ENCODE measurements at places on chromosomes 16 and 17.
A peak's percentile ranks its signal among the peaks of the same experiment; 100 is the strongest.

GRCh38 chr16:70598937-70599503 is 47.3 kb upstream of the IL34 start:
- DNase-seq: no peak

GRCh38 chr16:56662357-56663354 is 4.9 kb downstream of the MT1F start:
- DNase-seq: no peak

GRCh38 chr16:66082424-66082823 is 284.1 kb upstream of the CDH5 start:
- no peak for DNase-seq

DNA sequence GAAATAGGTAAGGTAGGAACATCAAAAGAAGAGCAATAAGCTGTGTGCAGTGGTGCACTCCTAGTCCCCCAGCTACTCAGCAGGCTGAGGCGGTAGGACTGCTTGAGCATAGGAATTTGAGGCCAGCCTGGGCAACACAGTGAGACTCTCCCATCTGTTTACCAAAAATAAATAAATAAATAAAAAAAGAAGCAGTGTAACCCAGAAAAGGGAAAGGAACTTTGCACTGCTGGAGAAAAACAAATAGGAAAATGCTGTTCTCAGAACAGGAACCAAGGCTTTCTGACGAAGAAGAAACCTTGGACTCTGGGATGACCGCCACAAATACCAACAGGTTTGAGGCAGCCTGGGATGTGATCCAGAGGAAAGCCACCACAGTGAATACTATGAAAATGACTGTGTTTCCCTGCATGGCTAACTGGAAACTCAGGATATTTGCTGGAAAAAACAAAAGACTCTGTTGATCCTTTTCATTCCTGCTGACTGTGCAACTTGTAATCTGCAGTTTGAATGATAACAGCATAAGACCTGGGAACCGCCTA is 41.2 kb downstream of the TTC19 start:
- DNase-seq: no peak

DNA sequence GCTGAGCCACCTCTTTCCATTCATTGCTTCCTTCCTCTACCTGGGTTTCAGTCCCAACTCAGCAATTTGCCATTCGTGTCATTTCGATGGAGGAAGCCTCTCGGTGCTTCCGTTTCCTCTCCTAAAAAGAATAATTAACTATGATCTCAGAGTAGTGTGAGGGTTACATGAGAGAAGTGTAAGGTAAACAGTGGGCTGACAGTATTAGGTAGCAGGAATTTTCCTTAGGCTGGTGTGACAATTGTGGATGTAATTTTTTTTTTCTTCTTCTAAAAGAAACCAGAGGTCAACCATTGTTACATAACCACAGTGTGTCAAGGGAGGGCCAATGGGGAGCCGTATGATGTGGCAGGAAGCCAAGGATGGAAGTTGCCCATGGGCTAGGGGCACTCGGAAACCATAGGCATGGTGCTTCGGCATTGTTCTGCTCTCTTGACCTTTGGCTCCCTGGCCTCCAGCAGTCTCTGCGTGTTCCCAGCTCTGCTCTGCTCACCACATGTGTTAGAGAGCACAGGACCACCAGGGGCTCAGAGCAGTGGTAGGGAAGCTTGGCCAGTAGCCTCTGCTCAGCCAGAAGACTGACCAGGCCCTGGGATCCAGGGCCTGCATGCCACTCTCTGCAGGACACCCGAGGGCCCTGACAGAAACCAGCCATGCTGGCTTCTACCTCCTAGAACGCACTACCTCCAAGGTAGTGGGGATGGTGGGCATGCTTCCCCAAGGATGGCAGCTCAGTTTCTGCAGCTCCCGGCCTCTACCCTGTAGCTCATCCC is 2.0 kb upstream of the TOP2A start:
- DNase-seq: no peak

GRCh38 chr17:63425483-63425882 is 20.6 kb downstream of the CYB561 start:
- DNase-seq: peak; percentile 68

- DNase-seq: peak; percentile 38
These were observed 300.6 kb downstream of the SOX9 start for GRCh38 chr17:72421128-72422092.

- no peak for DNase-seq
These were observed 58.8 kb downstream of the NFATC3 start for GRCh38 chr16:68144008-68144407.

- no peak for DNase-seq
These were observed 87.5 kb upstream of the CLEC18A start for GRCh38 chr16:69863401-69864281.

- DNase-seq: no peak
These were observed 65.4 kb upstream of the ZFHX3 start for GRCh38 chr16:73113336-73113735.

DNA sequence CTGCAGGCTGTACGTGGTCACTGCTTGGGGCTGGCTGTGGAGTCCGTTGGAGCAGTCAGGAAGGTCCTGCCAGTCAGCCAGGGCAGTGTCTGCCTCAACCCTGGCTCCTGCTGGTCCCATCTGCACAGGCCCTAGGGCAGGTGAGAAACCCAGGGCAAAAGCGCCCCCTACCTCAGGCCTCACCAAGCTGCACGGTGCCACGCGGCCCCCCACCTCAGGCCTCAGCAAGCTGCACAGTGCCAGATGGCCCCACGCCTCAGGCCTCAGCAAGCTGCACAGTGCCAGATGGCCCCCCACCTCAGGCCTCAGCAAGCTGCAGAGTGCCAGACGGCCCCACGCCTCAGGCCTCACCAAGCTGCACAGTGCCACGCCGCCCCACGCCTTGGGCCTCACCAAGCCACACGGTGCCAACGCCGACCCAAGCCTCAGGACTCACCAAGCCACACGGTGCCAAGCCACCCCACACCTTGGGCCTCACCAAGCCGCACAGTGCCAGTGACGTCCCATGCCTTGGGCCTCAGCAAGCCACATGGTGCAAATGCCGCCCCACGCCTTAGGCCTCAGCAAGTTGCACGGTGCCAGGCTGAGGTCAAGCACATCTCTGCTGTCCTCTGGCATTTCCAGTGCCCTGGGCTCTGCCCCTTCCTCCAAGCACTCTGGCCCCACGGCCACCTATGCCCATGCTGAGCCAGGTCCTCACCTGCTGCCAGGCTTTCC is 5.5 kb downstream of the TMEM204 start:
- DNase-seq: peak; percentile 43

- peak; percentile 84 for DNase-seq
These were observed 21.7 kb downstream of the SLC25A10 start for GRCh38 chr17:81733507-81734404.

- no peak for DNase-seq
These were observed 228.5 kb downstream of the TOX3 start for GRCh38 chr16:52318302-52319009.

DNA sequence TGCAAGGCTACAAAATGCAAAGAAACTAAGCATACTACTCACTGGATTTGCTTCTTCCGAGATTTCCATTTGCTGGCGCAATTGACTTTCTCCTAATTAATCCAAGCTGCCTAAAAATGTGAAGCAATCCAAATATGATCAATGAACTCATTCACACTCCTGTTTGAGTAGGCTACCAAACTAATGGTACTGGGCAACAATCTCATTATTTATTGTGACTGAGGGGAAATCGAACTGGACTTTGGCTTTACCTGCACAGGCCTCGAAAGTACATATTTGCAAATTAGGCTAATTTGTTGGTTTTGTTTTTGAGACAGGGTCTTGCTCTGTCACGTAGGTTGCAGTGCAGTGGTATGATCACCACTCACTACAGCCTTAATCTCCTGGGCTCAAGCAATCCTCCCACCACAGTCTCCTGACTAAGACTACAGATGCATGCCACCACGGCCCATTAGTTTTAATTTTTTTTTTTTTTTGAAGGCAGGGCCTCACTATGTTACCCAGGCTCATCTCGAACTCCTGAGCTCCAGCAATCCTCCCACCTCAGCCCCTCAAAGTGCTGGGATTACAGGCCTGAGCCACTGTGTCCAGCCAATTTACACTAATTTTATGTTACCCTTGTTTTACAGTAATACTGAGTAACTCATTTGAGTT is 2.6 kb downstream of the ERI2 start:
- DNase-seq: no peak

GRCh38 chr16:27474921-27475320 is 72.9 kb downstream of the IL21R start:
- no peak for DNase-seq

- no peak for DNase-seq
These were observed 9.6 kb downstream of the ZNF750 start for GRCh38 chr17:82830249-82830661.

GRCh38 chr16:77430787-77431585 is 3.8 kb downstream of the ADAMTS18 start:
- DNase-seq: no peak

DNA sequence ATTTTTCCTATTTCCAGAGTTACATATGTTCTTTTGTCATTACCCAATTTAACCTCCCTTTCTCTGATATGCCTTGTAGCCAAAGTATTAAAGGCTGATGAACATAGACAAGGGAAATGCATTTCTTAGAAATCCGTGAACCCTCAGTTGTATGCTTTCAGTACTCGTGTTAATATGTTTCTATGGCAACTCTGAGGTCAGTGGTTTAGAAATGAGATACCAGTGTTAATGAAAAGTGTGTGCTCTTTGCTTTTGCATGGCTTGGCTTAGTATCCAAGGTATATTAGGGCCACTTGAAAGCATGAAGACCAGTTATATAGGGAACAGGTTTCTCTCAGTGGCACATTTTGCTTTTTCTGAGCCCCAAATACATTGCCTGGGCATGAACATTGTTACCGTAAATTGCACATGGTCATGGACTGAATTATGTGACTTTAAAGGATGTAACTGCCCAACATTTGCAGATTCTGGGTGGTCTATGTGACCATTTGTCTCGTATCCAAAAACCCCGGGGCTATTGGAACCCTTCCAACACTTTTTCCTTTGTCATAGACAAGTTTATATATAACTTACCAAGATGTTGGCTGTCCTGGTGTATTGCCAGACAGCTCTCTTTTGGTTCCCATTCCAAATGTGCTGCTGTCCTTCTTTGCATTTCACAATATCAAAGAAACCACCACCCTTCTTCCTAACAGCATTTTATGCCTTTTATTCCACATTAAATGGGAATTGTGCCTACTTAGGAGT is 17.5 kb downstream of the ABHD15 start:
- DNase-seq: no peak

DNA sequence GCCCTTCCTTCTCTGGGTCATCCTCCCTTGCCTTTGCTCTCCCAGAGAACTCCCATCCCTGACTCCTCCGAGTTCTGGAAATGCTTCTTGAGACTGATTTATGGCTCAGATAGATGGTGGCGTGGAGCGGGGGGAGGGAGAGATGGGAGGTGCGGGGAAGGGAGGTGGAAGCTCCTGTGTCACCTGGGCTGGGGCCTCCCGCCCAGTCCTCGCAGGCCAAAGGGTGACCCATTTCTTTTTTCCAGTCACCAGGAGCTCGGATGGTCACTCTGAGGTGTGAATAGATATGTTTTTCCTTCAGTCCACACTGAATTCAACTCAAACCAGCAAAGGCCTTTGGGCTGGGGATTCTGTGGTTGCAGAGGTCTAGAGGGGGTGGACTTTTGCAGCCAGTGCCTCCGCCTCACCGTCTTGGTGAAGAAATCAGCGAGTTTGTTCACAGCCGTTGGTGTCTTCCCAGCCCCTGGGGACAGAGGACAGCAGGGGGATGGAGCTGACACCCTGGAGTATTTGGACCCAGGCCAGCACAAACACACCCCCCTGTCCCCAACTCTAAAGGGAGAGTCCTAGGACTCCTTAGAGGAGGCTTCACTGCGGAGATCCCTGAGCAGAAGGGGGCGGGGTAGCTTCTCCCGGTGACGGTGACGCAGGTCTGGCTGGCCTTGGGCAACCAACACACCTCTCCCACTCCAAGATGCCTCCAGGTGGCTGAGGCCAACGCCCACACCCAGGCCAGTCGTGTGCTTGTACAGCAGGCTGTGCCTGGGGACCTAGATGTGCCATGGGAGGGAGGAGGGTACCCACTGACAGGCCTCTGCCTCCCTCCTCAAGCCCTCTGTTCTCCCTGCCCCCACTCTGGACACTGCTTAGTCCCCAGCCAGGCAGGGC is 80.6 kb downstream of the AMFR start:
- no peak for DNase-seq

- no peak for DNase-seq
These were observed 20.3 kb downstream of the KPNB1 start for GRCh38 chr17:47670064-47670463.

- DNase-seq: peak; percentile 26
These were observed 115.9 kb downstream of the ANKRD11 start for GRCh38 chr16:89374393-89374960.

DNA sequence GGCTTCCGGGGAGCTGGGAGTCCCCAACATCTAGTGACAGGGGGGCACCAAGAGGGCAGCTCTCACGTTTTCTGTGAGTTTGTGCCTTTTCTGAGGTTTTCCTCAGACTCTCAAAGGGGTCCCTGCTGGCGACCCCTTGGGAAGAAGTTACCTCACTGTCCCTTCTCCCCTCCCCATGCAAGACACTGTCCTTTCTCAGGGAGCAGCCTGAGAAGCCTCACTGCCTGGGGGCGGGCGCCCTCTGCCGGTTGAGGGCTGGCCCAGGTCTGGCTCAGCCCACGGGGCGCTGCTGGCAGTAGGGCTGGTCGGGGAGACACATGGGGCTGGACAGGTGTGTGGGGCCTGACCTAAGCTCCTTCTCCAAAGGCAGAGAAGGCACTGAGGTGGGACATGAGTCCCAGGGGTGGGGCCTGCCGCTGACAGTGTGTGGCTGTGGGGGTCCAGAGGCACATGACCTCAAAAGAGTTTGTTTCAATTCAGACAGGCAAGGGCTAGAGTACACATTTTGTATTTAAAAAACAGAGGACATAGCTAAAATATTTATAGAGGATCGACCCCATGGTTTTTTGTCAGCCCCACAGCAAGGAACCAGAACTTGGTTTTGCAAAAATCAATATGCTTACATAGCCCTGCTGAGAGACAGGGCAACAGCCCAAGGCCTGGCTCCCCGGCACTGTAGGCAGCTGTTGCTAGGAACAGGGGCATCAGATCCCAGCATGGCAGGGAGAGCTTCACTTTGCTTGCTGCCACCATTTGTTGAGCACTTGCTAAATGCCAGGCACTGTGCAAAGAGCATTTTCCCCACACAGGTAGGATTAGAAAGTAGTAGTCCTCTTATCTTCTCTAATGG is 18.5 kb upstream of the ALDH3A1 start:
- DNase-seq: peak; percentile 77

GRCh38 chr17:12815642-12816141 is 26.4 kb downstream of the ARHGAP44 start:
- DNase-seq: peak; percentile 73

DNA sequence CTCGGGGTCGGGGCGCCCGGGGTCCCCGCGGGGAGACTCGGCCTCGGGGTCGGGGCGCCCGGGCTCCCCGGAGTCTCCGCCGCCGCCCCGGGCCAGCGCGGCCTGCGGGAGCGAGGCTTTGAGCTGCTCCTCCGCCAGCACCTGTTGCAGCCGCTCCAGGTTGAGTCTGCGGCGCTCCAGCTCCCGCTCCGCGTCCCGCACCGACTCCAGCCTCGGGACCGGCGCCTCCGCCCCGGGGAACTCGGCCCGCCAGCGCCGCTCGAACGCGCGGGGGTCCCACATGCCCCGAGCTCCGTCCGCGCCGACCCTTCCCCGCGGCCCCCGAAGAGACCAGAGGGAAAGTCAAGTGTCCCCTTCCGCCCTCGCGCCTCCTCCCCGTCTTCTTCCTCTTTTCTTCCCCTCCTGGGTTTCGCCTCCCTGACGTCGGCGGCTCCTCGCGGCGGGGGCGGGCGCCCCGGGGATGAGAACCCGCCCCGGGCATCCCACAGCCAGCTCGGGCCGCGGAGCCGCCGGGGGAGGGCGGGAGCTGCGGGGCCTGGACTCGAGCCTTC is 40.8 kb upstream of the BHLHA9 start:
- DNase-seq: peak; percentile 94

GRCh38 chr16:56329887-56330286 is 95.5 kb downstream of the AMFR start:
- DNase-seq: no peak

Measured in germinal center (tissue), 1 donor.